ENCODE measurements at places on chromosomes 2 and 18.

- no peak for DNase-seq
These were observed 210.9 kb downstream of the NDUFA10 start for GRCh38 chr2:239814116-239814860.

DNA sequence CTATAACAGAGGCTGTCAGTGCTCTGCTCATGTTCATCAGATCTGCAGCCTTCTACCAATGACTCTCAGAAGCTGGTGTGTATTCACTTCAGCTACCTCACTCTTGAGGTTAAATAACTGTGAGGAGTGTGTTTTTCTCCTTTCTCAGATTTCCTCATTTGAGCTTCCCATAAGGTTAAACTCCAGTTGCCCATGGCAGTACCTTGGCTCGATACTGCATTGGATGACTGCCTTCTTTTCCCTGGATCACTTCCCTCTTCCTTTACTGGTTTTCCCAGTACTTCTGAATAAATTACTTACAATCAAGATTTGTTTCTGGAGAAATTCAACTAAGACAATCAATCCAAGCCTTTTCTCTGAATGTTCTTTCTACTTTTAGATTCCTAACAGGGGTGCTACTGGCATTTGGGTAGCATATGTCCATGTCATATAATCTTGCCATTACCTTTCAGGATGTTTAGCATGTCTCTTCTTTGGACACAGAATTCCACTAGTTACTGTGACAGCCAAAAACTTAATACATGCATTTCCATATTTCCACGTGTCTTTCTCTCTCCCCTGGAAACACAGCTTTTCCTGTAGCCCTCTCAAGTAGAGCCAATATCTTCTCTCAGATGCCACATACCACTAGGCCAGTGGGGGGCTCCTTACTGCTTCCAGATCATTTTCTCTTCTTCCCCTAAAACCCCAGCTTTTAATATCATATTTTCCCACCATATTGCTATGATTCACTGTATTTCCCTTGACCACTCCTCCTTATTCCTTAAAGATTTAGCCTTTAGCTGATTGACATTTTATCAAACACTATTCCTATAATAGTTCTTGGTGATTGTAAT is 15.0 kb upstream of the SPOPL start:
- DNase-seq, result no peak

DNA sequence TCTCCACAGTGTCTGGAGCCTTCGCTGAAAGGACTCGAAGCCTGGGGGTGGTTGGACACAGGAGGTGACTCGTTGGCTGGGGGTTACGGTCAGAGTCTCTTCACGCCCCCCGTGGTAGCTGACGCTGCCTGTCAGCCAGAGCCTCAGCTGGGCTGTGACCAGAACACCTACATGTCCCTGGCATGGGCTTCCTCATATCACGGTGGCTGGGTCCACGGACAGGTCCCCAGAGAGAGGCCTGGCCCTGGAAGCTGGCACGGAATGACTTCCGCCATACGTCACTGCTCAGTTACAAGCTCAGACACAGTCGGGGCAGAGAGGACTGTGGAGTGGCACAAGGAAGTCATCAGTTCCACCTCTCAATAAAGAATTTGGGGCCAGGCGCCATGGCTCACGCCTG is 28.5 kb downstream of the ITGB1BP1 start:
- no peak for DNase-seq

GRCh38 chr2:19652811-19653210 is 249.0 kb downstream of the TTC32 start:
- DNase-seq, result no peak

DNA sequence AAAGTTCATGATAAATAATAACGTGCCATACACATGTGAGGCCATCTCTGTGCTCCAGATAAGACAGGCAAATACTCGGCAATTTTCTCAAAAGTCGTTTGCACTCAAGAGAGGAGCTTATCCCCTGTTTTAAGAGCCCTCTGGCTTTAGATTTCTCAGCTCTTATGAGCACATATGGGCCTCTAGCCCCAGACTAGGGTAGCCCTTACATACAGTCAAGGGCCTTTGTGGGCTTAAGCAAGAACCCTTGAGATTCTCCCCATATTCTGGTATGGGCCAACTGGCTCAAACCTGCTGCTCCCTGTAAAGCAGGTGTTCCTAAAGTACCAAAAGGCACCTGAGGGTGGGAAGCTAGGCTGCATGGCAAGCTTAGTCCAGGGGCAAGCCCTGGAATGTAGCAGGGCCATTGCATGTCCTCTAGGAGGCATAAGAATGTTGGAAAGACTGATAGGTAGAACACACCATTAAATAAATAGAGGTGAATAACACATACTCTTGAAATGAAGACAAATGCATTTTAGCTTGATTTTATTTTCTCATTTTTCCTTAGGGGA is 66.1 kb downstream of the FASTKD2 start:
- no peak for DNase-seq

- DNase-seq, result no peak
These were observed 14.2 kb upstream of the MALT1 start for GRCh38 chr18:58657081-58657480.

DNA sequence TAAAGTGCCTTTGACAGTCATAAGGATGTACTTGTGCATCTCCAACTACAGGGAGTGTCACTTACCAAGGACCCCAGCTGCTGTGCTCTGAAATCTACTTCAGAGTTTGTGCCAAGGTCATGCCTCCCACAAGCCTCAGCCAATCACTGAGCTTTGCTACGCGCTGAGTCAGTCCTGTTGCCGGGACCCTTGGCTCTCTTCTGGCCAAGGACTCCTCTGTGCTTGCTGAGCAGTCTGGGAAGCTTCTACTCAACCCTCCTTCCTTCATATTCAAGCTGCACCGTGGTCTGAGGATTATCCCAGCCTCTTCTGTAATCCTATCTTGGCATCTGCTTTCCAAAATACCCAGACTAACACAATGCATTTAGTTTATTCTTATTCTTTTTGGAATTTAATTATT is 398.9 kb upstream of the FANCL start:
- no peak for DNase-seq

DNA sequence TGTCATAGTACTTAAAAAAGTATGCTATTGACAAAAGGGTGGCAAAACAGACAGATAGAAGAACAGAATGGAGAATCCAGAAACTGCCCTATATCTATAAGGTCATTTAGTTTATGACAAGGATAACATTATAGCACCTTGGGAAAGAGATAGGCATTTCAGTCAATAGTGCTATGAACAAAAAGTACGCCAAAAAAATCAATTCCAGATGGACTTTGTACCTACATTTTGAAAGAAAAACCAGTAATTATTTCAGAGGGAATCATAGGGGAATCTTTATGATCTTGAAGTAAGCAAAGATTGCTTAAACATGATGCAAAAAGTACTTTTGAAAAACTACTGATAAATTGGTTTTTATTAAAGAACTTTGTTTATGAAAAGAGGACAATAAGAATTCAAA is 59.9 kb upstream of the SETBP1 start:
- no peak for DNase-seq

- DNase-seq, result no peak
These were observed 5.5 kb downstream of the SLC11A1 start for GRCh38 chr2:218387369-218388194.

DNA sequence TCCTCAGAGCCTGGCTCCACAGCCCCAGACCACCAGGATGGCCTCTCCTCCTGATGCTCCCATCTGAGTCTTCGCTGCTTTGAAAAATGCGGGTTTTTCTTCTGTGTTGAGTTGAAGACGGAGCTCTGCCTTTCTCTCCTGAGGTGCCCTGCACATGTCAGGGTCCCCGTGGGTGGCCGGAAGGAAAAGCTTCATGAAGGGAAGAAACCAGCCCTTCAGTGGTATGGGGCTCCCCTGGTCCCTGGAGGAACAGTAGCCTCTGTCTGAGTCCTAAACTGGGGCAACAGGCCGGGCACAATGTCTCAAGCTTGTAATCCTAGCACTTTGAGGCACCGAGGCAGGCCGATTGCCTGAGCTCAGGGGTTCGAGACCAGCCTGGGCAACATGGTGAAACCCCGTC is 54.7 kb upstream of the CAB39 start:
- DNase-seq, result no peak

- peak; percentile 82 for DNase-seq
These were observed 52.7 kb downstream of the RBMS1 start for GRCh38 chr2:160440888-160441287.

- no peak for DNase-seq
These were observed 86.2 kb downstream of the MBP start for GRCh38 chr18:77046409-77046808.

- no peak for DNase-seq
These were observed 40.8 kb downstream of the PDIA6 start for GRCh38 chr2:10771786-10772185.

DNA sequence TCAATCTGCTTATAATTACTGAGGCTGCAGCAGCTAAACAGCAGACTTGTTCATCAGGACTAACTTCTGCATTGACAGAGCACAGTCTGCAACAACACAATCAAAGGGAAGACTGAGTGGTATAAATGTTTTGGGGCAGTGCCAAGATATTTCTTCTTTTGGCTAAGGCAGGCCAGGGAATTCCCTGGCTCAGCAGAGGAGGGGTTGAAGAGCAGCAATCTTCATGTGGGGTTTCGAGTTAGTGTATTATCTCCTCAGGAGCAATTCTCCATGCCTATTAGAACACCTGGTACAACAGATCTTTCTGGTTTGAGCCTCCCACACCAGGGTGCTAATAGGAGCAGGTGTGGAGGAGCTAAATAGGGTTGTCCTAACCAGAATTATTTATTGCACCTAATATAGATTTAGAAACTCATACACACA is 103.0 kb upstream of the STK17B start:
- no peak for DNase-seq

GRCh38 chr18:47342566-47342965 is 91.1 kb upstream of the SKOR2 start:
- DNase-seq, result no peak

GRCh38 chr2:37887286-37887685 is 37.8 kb upstream of the RMDN2 start:
- no peak for DNase-seq

DNA sequence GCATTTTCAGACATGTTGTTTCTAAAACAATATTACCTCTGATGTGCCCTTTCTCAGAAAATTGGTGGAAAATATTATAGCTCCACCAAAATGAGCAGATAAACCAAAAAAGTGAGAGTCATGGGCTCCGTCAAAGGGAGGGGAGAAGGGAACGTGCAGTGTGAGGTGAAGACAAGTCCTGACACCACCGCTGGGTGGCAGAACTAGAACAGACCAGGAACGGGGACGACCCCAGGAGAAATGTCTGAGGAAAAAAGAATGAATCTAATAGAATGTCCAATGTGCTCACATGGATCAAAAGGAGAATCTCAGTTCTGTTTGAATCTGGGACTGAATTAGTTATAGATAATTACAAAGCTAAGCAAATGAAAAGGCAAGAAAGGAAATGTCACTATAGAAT is 22.6 kb upstream of the BCL2 start:
- DNase-seq, result peak; percentile 29

- peak; percentile 59 for DNase-seq
These were observed 25.9 kb upstream of the CXCR4 start for GRCh38 chr2:136143603-136144451.

Measured in SK-N-DZ (cell line).